NCI-H146 (cell line): ENCODE measurements at places on chromosomes 3 and 15.
A peak's percentile ranks its signal among the peaks of the same experiment; 100 is the strongest.

DNA sequence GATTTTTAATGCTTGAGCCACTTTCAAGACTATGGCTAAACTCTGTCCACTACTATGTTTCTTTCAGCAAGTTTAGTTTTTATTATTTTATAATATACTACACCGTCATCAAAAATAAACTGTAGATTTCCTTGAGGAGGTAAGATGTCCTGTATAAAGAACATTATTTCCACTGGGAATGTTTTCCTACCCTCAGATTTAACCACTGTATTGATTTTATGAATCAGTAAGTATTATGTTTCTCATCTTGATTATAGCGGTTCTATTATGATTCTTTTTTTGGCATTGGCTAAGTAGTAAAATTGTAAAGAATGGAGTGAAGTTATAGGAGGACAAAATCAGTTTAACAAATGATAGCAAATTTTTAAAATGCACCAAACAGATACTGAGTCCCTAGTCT is 44.4 kb downstream of the ADAM10 start:
- DNase-seq: no peak

GRCh38 chr3:97927704-97928103 is 44.5 kb downstream of the RIOX2 start:
- DNase-seq: no peak

- no peak for DNase-seq
Observed at GRCh38 chr15:31200735-31201151, 99.2 kb upstream of the TRPM1 start.

GRCh38 chr3:56086355-56086754 is 381.9 kb downstream of the ERC2 start:
- no peak for DNase-seq

GRCh38 chr3:94303897-94304296 is 241.0 kb downstream of the NSUN3 start:
- no peak for DNase-seq

- no peak for DNase-seq
Observed at GRCh38 chr15:81516012-81516411, 142.0 kb upstream of the TMC3 start.

- DNase-seq: no peak
Observed at GRCh38 chr3:41024031-41024836, 175.1 kb upstream of the CTNNB1 start.

- peak; percentile 61 for DNase-seq
Observed at GRCh38 chr3:180808823-180809575, 103.5 kb upstream of the FXR1 start.

DNA sequence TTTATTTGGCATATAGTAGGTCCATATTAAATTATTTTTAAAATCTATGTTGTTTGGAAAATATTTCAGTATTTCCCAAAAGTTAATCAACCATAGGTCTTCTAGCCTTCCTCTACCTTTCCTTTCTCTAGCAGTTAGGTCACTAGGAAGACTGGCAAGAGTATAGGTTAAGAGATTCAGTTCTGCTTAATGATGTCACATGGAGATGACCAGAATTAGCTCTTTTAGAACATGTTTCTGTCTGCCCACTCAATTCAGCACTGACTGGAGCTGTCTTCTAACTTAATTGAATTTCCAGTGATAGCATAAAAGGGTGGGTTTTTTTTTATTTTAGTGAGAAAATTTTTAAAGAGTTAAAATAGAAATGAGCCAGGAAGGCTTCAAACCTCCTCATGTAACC is 23.8 kb upstream of the ZBED2 start:
- no peak for DNase-seq

DNA sequence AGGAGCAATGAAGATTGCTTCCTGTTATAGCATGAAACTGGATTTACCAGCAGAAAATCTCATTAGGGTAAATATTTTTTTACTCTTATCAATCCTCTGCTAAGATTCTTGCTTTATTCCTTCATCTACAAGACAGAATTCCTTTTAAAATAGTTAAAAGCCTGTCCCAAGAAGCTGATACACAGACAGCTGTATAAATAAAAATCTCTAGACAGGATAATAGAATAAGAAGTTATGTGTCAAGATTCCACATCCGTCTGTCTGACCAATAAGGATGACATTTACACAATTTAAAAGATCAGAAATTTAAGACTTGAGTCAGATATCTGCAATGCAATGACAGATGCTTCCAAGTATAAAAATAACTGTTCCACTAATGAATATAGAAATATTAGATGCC is 57.6 kb downstream of the SSR3 start:
- DNase-seq: no peak

DNA sequence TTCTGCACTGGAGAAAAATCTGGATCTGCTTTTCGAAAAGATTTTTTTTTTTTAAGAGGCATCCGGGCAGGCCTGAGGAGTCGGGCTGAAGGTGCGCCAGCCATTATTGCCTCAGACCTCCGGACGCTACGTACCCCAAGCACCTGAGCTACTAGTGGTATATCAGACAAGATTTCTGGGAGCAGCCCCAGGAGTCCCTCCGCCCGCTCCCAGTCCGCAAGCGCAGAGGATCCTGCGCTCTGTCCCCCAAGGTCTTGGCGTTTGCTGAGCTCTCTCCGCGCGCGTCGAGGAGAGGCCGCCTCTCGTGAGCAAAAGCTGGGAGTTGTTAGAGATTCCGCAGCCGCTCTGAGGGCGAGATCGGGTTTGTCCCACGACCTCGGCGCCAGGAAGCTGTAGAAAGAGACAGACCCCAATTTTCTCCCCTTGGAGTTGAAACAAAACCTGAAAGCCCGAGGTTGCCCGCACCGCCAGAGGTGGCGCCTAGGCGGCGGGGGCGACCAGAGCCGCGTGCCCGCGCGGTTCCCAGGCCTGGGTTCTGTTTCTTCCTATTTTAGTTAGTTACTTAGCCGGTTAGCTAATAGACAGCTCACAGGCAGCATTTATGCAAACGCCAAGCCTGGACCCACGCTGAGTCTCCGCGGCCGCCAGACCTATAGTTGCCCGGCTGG is 72.5 kb upstream of the POLG start:
- no peak for DNase-seq

GRCh38 chr3:43015572-43015971 is 36.5 kb downstream of the GASK1A start:
- DNase-seq: no peak

DNA sequence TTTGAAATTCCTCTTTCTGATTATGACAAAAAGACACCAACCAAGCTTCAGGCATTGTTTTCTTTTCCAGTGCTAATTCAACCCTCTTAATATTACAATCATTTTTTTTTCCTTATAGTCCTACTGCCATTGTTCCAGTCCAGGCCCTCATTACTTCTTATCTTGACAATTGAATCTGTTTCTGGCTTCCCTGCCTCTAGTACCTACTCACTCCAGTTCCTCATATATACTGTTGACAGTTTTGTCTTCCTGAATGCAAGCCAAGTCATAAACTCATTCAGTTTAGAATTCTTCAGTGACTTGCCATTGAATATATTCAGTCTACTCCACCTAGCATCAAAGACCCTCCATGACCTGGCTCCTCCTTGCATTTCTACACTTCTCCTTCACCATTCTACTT is 507.4 kb downstream of the FGF12 start:
- no peak for DNase-seq

DNA sequence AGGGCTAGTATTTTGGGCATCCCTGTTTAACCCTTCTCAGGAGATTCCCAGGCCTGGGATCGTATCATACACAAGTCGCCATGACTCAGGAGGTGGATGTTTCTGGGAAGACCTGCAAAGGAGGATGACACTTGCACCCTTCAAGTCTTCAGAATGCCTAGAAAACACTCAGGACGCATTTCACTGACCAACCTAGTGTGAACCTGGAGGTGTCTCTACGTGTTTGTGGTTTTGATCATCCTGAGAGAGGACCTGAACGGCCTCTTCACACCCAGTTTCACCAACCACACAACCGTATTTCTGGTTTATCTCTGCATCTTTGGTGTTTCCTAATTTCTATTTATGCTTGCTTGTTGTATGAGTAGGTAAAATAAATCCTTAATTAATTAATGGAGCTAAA is 2.8 kb upstream of the CLDND1 start:
- DNase-seq: no peak

DNA sequence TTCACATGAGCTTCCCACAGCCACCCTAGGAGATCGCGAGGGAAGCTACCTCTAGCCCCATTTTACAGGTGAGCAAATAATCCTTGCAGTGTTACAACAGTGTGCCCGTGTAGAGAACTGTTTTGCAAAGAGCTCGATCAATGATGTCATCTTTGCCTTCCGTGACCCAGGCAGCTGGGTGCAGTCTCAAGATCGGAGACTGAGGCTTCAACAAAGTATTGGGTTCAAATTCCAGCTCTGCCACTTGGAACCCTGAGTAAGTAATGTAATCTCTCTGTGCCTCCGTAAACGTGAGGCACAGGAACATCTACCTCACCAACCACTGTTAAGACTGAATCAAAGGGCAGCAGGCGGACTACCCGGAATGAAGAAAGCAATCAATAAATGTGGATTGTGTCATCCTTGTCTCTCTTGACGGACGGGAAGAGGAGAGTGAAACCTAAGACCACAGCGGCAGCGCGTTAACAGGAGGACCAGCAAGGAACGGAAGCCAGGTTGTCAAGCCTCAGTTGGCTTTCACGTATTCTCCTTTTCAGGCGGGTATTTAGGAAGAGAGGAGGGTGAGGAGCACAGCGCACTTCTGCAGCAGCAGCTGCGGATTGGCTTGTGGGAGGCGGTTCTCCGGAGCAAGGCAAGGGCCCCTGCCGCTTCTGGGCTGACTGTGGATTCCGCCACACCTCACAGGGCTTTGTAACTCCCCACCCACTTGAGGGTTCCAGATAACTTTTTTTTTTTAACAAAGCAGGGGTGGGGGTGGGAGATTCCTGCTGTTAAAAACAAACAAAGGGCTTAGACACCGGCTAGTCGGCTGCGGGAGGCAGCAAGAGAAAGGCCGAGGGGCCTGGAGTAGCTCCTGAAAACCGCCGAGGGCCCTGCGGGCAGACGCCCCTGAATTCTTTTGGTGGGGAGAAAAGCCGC is 1.5 kb upstream of the SMAD3 start:
- DNase-seq: peak; percentile 86

DNA sequence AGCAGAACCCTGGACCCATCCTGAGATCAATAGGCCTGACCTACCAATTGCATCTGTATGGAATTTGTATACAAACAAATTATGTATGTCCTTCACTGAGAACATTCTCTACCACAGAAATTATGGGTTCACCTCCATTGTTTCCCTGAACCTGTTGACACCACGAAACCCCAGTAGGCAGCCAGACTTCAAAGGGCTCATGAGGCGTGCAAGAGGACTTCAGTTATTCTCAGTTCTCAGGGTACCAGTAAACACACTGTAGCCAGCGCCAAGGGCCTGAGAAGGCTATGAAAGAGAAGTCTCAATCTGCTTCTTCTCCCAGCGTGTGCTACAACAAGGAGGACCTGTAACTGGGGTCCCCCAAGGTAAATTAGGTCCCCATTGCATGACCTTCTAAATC is 254.9 kb upstream of the GOLGA6L4 start:
- no peak for DNase-seq

GRCh38 chr3:59339818-59340217 is 290.0 kb upstream of the CFAP20DC start:
- DNase-seq: no peak

DNA sequence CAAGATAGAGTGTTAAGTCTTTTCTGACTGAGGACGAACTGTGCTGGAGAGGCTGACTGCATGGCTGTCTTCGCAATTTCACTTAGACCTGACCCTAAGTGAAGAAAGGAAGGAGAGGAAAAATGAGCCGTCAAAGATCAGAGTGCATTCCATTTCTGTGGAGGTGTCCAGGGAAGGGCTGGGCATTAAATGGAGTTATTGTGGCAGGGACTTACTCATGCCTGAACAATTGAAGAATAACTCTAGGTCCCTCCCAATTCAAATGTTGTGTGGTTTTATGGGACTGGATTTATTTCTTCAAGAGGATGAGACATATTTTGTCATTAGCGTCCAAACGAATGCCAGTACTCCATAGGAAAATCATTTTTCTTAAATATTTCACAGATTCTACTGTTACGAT is 187.3 kb upstream of the CFAP20DC start:
- no peak for DNase-seq

GRCh38 chr3:182697345-182697919 is 95.9 kb upstream of the ATP11B start:
- peak; percentile 75 for DNase-seq

DNA sequence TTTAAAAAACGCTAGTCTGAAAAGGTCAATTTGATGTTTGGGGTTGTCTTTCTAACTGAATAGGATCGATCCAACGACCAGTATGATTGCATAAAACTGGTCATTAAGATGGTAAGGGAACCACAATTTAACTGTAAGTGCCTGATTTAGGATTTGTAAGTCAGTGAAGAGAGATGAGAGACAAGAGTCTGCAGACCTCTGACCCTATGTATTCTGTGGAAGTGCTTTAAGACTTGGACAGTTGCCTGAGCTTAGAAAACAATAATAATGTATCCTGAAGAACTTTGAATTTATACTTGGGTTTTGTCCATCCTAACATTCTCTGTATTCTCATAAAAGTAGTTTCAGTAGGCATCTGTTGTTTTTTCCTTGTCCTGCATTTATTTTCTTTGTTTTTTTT is 221.4 kb upstream of the SUCLG2 start:
- DNase-seq: no peak

GRCh38 chr3:145490088-145491048 is 670.6 kb downstream of the PLOD2 start:
- no peak for DNase-seq

GRCh38 chr15:50260969-50261496 is 4.5 kb downstream of the HDC start:
- DNase-seq: no peak

- DNase-seq: no peak
Observed at GRCh38 chr3:107024551-107025026, 352.6 kb upstream of the CCDC54 start.

GRCh38 chr15:70127770-70128413 is 30.2 kb upstream of the TLE3 start:
- DNase-seq: no peak

GRCh38 chr15:56243163-56244037 is at the start of gene RFX7:
RFX7 (minus strand) TSS chr15:56243879; CDS start chr15:56243285, 594 bp downstream.
- DNase-seq: peak; percentile 69

GRCh38 chr3:144989807-144990206 is 1018.2 kb downstream of the DIPK2A start:
- DNase-seq: no peak

- no peak for DNase-seq
Observed at GRCh38 chr3:112894258-112894657, 47.6 kb upstream of the CD200R1L start.

DNA sequence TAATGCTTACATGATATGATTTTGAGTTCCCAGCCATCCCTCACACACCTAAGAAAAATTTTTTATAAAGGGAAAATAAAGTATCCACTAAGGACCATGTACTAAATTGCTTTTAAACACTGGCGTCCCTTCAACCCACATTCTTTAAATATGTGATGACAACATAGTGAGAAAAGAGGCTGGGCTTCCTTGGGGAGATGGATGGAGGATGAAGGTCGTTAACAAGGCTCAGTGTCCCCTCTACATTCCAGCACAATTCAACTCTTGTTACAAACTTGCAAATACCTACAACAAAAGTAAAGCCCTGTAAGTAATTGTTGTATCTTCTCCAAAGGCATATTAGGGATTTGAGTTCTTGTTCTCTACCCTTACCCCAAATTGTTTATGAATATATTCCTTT is 87.2 kb upstream of the SLC4A7 start:
- no peak for DNase-seq
